ENCODE measurements at places on chromosomes 12 and 14. TPM values are rescaled to one million over a fixed set of nuclear protein-coding genes. Genes with fewer than 3 reads are reported as not detected.

DNA sequence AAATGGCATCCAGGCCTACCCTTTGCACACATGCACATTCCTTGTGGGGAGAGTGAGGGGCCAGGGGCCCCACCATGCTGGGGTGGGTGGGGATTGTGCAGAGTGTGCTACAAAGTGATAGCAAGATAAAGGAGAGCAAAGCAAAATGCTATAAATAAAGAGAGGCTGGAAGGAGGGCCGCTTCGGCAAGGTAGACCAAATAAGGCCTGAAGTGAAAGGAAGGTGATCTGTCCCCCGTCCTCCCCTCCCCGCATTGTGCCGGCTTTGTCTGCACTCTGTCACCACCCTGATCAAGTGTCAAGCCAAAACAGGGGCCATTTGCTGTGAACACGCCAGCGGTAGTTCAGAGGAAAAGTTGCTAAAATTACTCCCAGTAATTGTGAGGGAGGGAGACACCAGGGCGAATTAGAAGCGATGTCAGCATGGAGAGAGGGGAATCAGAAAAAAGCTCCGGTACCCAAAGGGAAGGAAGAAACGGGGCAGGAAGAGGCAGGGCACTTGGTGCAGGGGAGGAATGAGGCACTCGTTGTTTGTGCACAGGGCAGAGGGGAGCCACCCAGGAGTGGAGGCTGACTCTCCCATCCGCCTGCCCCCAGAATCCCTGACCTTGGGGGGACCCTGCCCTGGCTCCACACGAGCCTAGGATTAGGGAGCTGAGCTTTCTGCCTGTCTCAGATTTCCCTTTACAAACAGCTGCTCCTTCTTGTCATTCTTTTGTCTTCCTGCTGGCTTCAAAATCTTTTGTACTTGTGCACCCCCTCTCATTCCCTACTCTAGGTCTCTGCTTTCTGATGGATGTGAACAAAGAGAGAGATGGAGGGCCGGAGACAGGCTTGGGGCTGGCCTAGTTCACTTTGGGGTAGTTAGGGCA, 2.9 kb upstream of the MYH7 start:
- DNase-seq, result no peak

DNA sequence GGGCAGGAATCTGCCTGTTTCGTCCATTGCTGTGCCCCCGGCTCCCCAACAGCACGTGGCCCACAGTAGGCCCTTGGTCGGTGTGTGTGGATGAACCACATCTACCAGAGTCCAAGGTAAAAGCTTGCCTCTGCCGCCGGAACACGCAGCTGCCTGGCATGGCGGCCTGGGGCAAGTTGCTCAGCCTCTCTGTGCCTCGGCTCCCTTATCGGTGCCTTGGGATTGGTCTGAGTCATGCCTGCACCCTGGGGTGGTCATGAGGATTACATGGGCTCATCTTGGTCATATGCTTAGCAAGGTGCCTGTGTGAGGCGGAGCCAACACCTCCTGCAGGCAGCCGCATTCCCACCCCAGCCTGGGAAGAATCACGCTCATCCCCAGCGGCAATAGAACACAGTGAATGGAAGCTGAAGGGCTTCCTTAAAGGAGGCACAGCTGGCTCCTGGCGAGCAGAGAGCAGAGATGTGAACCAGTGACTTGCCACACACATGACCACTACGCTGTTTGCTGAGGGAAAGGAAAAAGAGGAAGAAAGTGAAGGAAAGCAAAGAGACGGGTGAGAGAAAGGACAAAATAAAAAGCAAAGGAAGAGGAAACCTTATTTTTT, 5.5 kb upstream of the SCARB1 start:
- DNase-seq, result no peak

DNA sequence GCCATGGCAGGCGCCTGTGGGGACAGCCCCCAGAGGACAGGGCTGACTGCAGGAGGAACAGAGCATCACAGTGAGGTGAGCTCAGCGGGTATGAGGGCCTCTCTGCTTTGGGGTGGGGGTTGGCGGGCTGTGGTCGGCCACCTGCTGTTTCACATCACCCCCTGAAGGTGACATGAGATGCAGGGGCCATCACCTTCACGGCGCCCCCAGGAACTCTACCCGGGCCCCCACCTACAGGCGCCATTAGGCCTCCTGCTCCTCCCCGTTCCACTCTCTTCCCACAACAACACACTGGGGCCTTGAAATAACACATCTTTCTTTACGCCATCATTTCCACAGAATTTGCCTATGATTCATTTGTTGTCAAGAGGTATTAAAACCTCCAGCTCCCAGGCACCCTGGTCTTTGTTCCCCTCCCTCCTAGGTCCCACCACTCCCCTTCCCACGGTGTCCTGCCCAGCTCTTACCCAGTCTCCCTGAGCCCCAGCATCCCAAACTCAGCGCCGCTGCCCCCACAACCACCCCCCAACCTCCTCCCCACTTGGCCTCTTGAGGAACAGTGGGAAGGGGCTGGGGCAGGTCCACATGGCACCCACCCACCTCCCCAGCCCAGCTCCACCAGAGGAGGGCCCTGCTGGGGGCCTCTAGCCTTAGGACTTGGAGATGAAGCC, 12.7 kb upstream of the HDAC7 start:
- DNase-seq, result no peak

Gene IQSEC3
- 6.5 TPM for polyA plus RNA-seq

- no peak for DNase-seq
Observed at GRCh38 chr12:49344486-49345050, 2.1 kb upstream of the DNAJC22 start.

Gene GZMH
- polyA plus RNA-seq, result not detected
